Hypothalamus (tissue), 51 donors: ENCODE measurements at places on chromosomes 3 and 15.
A peak's percentile ranks its signal among the peaks of the same experiment; 100 is the strongest.

DNA sequence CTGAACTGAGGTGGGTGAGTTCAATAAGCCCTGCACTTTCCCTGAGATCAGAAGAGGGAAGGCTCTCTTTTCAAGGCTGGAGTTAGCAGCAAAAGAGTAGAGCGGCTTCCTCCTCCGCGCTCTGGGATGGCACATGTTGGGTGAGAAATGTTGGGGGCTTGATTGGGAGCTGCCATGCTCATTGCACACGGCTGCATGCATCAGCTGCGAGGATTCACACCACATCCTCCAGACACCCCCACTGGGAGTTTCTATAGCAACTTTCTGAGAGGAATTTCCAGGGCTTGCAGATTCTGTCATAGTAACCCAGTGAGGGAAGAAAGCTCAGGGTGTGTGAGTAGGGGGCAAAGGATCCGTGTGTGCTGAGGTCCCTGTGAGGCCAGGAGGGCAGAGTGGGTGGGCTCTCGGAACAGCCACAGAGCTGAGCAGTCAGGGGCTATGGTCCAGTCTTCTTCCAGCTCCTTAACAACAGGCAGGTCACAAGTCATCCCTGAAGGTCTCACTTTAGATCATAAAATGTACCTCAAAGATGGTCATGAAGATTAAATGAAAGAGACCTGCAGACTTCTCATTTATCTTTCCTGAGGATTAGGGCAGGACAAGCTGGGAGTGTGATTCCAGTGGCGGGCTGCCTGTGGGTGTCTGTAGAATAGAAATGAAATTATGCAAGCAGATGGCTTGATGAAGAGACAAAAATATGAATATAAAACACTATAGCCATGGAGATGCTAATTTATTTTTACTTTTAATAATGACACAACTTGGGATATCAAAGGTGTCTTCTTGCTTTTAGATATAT lies 75.7 kb upstream of the CHRNA7 start:
- no peak for DNase-seq

DNA sequence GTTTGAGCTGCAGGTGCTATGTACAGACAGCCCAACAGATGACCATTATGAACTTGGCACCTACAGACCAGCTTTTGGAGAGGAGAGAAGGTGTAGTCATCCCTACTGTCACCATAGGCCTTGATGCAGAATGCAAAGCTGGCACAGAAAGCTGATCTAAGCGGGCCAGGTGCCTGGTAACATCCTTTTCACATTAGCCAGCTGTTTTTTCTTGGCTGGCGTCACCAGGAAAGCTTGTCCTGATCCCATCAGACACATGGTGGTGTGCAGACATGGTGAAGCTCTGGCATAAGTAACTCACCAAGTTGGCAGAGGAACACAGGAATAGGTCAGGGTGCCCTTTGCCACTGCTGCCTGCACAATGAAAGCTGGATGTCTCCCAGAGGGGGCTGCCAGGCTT lies 97.2 kb upstream of the MB21D2 start:
- DNase-seq = no peak

DNA sequence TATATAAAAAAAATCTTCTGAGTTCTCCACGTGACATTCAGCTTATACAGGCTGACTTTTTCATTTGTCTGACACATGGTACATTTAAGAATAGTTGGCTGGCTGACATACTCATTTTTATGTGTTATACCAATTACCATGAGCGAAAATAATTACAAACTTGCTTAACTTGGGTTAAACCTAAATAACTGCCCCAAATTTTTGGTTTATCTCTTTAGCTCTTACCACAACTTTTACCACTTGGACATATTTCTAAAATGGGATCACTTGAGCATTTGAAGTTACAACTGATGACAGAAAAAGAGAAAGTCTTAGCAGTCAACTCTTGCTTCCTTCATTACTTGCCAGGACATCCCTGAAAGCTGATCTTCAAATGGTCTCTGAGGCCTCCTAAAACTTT lies 618.1 kb downstream of the RBMS3 start:
- DNase-seq = no peak

- DNase-seq = no peak
Measured at GRCh38 chr3:142647856-142648255, 51.7 kb downstream of the PLS1 start.

DNA sequence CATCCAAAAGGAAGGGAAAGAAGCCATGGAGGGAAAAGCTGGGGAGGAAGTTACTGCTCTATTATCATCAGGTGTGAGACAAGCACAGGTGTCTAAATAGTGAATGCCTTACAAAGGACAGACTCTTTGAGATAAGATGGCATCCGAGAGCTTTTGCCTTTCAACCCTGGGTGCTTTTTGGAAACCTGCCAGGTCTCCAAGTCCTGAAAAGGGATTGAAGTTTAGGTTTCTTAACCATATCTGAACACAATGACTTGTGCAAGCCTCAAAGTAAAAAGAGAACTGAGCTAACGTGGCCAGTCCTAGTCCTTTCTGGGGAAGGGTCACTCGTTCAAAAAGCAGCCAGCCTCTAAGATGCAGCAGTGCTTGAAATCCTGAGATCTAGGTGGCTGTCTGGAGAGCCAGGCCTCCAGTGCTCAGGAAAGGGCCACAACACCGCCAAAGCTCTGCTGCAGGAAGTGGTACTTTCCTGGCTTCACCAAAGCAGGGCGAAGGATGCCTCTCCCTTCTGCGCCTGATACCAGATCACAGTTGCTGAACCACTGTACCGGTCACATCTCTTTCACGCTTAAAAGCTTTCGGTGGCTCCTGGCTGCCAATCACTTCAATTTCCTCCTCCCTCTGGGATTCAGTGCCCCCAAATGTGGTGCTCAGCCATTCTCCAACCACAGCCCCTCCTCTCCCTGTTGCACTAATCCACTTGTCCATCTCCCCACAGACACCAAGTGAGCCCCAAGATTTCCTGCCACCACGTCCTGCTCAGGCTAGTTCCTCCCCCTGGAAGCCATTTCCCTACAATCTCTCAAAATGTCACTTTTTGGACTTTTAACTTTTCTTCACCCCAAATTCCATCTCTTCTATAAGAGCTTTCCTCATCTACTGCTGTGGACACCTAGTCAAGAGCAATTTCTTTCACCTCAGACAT lies 104.1 kb upstream of the LPP start:
- no peak for DNase-seq

DNA sequence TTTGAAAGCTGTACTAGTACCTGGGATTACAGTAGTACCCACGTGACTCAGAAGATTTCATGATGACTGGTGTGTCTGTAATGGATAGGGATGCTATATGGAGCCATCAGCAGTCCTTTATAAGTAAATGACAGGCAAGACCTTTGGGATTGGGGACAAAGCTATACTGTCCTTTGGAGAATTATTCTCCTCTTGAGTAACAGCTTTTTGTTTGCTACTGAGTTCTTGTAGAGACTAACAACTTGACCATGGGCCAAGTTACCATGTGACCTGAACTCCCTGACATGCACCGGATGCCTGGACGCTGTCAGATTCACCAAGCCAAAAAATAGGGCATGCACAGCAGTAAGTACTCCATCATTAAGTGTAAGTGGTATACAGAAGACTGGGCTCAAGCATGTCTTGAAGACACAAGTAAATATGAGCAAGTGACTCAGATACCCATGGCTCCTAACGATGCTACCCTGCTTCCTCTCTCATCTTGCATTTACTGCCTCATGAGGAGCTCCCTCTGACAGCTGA lies 12.9 kb downstream of the SEC11A start:
- peak; percentile 19 for DNase-seq

DNA sequence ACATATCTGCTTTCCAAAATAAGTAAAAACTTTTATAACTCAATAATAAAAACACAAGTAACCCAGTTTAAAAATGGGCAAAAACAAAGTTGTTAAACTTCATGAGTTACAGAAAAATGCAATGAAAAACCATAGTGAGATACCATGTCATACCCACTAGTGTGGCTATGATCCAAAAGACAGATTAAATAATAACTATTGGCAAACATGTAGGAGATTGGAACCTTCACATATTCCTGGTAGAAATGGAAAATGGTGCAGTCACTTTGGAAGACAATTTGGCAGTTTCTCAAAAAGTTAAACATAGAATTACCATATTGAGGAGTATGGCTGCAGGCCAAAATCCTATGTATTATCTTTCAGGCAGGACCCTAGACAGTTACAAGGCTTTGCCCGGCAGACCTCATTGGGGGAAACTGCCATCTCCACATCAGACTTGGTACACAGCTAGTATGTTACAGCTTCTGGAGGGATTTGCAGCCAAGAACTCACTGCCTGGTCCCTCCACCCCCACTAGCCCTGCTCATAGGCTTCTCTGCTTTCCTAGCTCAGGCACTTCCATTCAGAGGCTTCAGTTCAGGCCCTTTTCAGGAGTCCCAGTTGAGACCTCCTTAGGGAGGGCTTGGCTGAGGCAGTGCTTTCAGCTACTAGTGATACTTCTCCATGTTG lies 147.8 kb downstream of the NEK10 start:
- DNase-seq = no peak

DNA sequence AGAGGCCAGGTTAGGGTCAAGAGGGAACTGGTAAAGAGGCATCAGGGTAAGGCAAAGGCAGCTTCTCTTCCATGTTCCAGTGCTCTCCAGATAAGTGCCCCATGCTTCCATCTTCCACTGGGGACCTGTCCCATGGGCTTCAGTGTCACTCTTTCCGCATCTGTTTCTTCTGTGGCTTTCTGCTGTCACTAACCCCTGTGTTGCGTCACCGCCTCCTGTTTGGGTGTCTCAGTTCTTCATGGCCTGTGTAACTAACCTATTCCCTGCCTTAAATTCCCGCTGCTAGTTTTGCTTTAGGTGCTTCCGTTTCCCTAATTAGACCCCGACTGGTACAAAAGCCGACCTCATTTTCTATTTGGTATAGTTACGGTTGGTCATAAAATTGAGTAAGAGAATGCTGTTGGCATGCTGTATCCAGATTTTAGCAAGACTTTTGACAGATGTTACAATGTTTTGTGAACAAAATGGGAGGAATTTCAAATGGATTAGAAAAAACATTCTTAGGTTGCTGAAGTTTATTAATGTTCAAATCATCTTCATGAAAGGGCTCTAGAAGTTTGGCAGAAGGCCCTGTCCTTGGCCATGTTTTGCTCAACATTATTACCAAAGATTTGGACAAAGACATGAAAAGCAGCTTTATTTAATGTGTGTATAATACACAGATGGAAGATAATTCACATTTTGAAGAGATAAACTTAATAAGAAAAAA lies 245.3 kb downstream of the BBX start:
- DNase-seq = no peak

DNA sequence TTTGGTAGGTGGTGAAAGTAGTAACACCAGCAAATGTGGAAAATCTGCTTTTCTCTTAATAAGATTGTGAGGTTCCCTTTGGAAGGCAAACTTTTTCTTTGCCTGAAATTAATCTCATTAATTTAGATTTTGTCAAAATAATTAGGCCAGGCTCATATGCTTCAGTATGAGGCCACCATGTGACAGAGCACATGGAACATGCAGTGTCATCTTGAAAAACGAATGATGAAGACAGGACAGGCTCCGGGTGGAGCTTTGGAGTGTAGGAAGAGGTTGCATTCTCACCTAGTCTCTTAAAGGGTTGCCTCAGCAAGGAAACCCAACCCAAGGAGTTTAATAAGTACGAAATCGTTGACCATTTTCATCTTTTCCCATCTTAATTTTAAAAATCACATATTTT lies 18.6 kb upstream of the LZTFL1 start:
- DNase-seq = no peak

- no peak for DNase-seq
Measured at GRCh38 chr3:197750858-197751737, 1.4 kb downstream of the FYTTD1 start.

GRCh38 chr3:65004306-65004705 lies 316.5 kb upstream of the ADAMTS9 start:
- DNase-seq = no peak

DNA sequence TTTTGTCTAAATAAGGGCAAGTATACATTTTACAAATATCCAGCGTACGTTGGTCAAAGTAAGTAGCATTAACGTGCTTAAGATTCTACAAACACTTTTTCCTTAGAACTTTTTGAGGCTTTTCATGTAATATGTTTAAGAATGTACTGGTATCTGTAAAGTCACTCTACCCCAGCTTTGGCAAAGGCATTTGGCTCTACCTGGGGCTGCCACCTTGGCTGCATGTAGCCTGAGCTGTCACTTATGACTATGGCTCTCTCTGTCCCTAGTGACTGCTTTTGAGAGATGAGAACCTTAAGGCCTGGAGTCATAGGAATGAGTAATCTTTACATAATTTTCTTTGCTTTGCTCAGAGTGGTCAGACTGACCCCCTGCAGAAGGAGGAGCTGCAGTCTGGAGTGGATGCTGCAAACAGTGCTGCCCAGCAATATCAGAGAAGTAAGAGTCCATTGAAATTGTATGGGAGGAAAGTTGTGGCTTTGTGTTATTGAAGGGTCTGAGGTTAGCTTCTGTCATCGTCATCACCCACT lies 61.2 kb downstream of the IQGAP1 start:
- no peak for DNase-seq

DNA sequence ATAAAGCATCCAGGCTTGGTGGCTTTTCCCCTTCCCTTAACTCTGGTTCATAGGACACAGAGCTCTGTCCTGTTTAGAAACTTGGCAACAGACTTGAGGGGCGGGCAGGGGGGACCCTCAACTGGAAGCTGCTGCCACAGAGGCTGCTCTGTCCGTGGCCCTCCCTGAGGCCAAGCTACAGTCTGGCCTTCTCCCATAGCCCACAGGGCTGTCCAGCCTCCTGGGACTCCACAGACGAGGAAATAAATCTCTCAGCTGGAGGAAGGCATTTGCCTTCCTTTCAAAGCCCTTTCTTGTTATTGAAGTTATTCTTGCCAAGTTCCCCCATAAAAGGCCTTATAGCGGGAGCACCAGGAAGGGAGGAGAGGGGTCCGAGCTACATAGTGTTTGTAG lies 248.8 kb upstream of the TPM1 start:
- DNase-seq = no peak

GRCh38 chr3:28835751-28836150 lies 445.1 kb upstream of the RBMS3 start:
- no peak for DNase-seq

- DNase-seq = no peak
Measured at GRCh38 chr15:83250781-83251180, 33.7 kb downstream of the BNC1 start.

- DNase-seq = peak; percentile 53
Measured at GRCh38 chr3:187456250-187456649, 88.1 kb downstream of the RTP4 start.

- no peak for DNase-seq
Measured at GRCh38 chr3:29582273-29582672, 301.4 kb downstream of the RBMS3 start.

DNA sequence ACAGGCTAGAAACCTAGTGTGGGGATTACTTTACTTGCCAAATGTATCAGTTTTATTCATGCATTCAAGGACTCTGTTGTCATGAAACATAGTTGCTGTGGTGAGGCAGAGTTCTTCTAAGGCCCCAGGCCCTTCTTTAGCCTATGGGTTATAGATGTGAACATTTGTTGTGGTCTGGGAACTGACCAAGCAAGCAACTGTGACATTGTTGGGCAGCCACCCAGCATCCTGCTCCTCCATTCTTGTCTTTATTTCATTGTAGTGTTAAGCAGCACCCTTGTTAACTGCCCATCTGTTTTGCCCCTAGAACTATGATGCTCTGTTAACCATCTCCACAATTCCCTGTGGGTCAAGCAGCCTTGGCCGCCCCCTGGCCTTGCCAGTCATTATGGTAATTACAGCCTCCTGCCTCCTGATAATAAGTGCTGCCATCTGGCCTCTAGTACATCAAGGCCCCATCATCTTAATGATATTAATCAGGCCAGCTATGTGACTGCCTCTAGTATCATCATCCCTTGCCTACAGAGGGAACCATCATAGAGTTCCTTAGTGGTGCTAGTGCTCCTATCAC lies 12.2 kb upstream of the IFT57 start:
- no peak for DNase-seq

- DNase-seq = no peak
Measured at GRCh38 chr3:48151807-48152427, 36.3 kb downstream of the CDC25A start.

GRCh38 chr3:13145131-13145825 lies 72.0 kb upstream of the IQSEC1 start:
- DNase-seq = no peak
